NCI-H1417 (cell line): ENCODE measurements at places on chromosomes 13 and 19.

DNA sequence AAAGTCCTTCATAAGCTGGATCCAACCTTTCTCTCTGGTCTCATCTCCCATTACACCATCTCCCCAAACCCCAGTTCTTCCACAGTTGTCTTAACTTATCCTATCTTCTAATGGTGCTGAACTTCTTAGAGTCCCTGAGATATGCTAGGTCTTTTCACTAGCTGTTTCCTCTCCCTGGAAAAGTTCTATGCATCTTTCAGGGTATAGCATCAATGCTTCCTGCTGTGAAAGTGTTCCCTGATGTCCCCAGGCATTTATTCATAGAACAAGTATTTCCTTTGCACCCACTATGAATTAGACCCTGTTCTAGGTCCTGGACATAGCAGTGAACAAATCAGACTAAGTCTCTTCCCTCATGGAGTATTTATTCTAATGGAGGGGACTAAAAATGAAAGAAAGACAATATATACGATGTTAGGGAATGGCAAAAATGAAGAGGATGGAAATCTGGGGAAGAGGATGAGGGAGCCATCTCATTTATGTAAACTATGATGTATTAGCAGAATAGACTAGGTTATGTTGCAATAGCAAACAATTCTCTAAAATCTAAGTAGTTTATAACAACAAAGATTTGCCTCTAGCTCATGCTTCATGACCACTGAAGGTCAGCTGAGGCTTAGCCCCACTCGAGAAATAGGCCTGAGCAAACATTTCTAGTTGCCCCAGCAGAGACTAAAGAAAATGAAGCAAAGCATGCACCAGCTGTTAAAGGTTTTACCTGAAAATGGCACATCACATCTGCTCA lies 120.0 kb downstream of the CYSLTR2 start:
- DNase-seq, result no peak

DNA sequence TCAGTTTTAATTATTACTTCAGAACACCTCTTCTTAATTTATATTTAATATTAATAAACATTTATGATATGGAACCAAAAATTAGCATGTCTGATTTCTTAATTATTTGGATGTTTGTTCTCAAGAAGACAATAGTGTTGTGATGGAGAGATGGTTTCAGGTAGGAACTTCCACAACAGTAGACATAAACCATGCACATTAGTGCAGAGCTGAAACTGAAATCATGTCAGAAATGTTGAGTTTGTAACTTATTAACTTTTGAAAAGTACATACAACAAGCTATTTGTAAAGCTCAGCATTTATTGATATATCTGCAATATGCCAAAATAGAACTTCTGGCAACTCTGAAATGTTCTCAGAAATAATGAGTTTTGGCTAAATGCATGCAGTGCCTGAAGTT lies 11.8 kb upstream of the EDNRB start:
- no peak for DNase-seq

DNA sequence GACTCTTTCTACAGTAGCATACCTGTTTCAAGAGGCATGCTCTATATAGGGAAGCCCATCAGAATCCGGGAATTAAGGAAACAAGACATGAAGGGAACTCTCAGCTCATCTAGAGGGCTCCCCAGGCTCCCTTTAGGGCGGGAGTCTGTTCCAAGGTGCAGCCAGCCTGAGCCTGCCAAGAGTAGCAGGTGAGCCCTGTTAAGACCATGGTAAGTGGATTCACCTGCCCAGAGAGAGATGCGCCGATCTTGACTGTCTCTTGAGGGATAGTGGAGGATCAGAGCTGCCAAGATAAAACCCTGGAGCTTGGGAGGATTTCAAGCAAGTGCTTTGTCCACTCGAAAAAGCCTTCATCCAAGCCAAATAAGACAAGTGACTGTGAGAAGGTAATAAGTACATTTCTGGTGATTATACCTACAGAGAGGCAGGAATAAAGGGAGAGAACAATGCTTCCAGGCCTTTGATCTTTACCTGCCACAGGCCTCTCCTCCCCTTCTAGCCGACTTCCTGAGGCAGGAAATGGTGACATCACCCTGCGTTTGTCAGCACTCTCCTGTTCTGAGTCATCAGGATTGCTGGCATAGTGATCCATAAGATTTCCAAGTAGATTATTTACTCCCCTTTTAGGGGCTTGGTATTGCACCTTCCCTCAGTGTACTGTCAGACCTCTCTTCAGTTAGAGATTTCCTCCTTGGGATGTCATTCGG lies 31.5 kb downstream of the KLF5 start:
- peak; percentile 68 for DNase-seq

GRCh38 chr13:73913751-73914518 lies 220.3 kb downstream of the KLF12 start:
- DNase-seq, result no peak

GRCh38 chr13:77999746-78000145 lies 81.1 kb upstream of the EDNRB start:
- DNase-seq, result no peak

DNA sequence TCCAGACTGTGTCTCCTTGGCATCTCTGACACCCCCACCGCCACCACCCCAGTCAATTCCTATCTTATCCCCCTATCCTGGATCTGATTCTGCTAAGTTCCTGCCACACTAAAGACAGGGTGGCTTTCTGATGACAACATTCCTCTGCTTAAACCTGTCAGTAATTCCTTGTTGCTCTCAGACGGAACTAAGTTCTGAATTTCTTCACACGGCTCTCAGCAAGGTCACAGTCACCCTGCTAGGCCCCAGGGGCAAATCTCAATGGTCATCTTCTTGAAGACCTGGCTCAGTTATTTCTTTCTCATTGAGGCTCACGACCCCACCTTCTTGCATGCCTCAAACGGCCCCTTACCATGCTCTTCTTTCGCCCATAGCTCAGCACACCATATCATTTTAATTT lies 7.6 kb downstream of the ALOX5AP start:
- DNase-seq, result no peak

- no peak for DNase-seq
Measured at GRCh38 chr19:53867225-53868090, at the start of gene MYADM. MYADM (plus strand) TSS chr19:53867883; CDS start chr19:53873530, 5,647 bp downstream.
